ENCODE measurements at places on chromosomes 16 and 17. TPM values are rescaled to one million over a fixed set of nuclear protein-coding genes. Genes with fewer than 3 reads are reported as not detected.

The MRPL12 gene
- 19.8 TPM for total RNA-seq

- H3K27me3 ChIP-seq = no peaks in the 10 kb centered on the region
- H3K27ac ChIP-seq = no peak overlapping the region
- no peak overlapping the region for H3K4me3 ChIP-seq
- no peaks in the 10 kb centered on the region for H3K36me3 ChIP-seq
- peaks cover 42% of the 10 kb centered on the region for H3K4me1 ChIP-seq
Observed at GRCh38 chr16:89324056-89325010, 106.8 kb downstream of the ZNF778 start.

DNA sequence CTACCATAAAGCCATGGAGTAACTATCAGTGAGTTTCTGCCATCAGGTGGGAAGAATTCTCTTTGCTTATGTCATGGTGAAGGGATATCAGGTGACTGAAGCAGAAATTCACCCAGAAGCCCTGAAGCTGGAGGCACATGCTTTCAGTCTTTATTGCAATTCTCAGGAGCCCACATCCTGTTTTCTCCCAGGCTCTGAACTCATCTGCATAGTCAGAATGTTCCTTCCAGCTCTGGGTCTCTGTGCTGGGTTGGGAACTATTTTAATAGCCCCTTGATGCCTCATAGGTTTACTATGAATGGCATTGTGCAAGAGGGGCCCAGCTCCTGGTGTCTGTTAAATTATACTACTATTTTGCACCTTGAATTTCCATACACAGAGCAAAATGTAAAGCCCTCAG is 198.4 kb upstream of the SOX9 start:
- no peak overlapping the region for H3K27ac ChIP-seq
- no peaks in the 10 kb centered on the region for H3K36me3 ChIP-seq
- no peak overlapping the region for H3K4me3 ChIP-seq
- DNase-seq = no peak
- no peaks in the 10 kb centered on the region for H3K27me3 ChIP-seq

- H3K27ac ChIP-seq = no peak overlapping the region
- no peak for DNase-seq
- H3K36me3 ChIP-seq = no peaks in the 10 kb centered on the region
- H3K27me3 ChIP-seq = no peaks in the 10 kb centered on the region
Observed at GRCh38 chr17:34412965-34413441, 50.0 kb upstream of the CCL1 start.

GRCh38 chr17:72826602-72827001 is 265.9 kb downstream of the SLC39A11 start:
- no peak overlapping the region for H3K27ac ChIP-seq
- no peaks in the 10 kb centered on the region for H3K4me1 ChIP-seq
- DNase-seq = no peak
- no peak overlapping the region for H3K4me3 ChIP-seq
- peaks cover 14% of the 10 kb centered on the region for H3K36me3 ChIP-seq
- H3K27me3 ChIP-seq = no peaks in the 10 kb centered on the region

The GDPD1 gene
- total RNA-seq = 1.8 TPM

The KRT27 gene
- total RNA-seq = not detected

The ABCA10 gene
- 3.2 TPM for total RNA-seq

- no peaks in the 10 kb centered on the region for H3K36me3 ChIP-seq
- H3K27me3 ChIP-seq = no peaks in the 10 kb centered on the region
- H3K4me1 ChIP-seq = peaks cover 2% of the 10 kb centered on the region
- DNase-seq = no peak
- H3K27ac ChIP-seq = no peak overlapping the region
- no peak overlapping the region for H3K4me3 ChIP-seq
Observed at GRCh38 chr16:11405331-11406176, 60.3 kb downstream of the RMI2 start.

DNA sequence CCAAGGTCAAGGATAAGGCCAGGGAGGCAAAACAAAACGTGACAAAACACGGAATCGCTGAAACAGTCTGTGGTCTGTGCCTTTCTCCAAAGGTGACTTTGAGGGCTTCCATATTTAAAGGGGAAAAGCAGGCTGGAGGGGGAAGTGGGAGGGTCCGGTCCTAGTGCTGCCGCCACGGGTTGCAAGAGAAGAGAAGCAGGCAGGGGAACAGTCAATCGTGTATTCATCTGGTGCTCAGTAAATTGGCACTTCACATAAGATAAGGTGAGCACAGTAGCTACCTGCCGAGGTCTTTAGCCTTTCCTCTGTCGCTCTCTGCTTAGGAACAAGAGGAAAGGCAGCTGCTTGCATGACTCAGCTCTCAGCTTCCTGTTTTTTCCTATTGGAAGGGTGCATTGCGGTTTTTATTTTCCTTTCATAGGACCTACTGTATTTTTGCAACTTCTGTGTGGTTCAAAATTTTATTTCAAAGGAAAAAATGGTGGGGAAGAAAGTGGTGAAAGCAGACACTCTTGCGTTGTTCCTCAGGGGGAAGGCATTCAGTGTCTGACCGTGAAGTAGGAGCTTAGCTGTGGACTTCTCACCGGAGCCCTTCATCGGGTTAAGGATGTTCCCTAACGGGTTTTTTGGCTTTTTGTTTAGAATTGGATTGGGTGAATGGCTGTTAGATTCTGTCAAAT is 7.1 kb upstream of the LGALS3BP start:
- DNase-seq = no peak
- no peaks in the 10 kb centered on the region for H3K27me3 ChIP-seq
- peak overlapping the region; percentile 61 for H3K4me3 ChIP-seq
- H3K27ac ChIP-seq = peak overlapping the region; percentile 54
- H3K36me3 ChIP-seq = peaks cover 10% of the 10 kb centered on the region

DNA sequence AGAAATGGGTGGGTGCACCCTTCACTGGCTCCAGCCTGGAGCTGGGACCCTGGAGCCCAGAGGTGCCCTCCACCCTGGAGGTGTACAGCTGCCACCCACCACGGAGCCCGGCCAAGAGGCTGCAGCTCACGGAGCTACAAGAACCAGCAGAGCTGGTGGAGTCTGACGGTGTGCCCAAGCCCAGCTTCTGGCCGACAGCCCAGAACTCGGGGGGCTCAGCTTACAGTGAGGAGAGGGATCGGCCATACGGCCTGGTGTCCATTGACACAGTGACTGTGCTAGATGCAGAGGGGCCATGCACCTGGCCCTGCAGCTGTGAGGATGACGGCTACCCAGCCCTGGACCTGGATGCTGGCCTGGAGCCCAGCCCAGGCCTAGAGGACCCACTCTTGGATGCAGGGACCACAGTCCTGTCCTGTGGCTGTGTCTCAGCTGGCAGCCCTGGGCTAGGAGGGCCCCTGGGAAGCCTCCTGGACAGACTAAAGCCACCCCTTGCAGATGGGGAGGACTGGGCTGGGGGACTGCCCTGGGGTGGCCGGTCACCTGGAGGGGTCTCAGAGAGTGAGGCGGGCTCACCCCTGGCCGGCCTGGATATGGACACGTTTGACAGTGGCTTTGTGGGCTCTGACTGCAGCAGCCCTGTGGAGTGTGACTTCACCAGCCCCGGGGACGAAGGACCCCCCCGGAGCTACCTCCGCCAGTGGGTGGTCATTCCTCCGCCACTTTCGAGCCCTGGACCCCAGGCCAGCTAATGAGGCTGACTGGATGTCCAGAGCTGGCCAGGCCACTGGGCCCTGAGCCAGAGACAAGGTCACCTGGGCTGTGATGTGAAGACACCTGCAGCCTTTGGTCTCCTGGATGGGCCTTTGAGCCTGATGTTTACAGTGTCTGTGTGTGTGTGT is 46.8 kb downstream of the IL21R start:
- no peaks in the 10 kb centered on the region for H3K27me3 ChIP-seq
- H3K4me3 ChIP-seq = no peak overlapping the region
- no peaks in the 10 kb centered on the region for H3K36me3 ChIP-seq
- no peak for DNase-seq
- no peaks in the 10 kb centered on the region for H3K4me1 ChIP-seq

Data from thoracic aorta (tissue), 2 donors.